ENCODE measurements at places on chromosomes 11 and 22.

GRCh38 chr22:24060375-24060788 lies 49.3 kb downstream of the CABIN1 start:
- H3K4me3 ChIP-seq, result no peak overlapping the region
- no peaks in the 10 kb centered on the region for H3K4me1 ChIP-seq
- no peaks in the 10 kb centered on the region for H3K27me3 ChIP-seq
- no peak for DNase-seq
- H3K36me3 ChIP-seq, result peaks cover 71% of the 10 kb centered on the region
- H3K27ac ChIP-seq, result no peak overlapping the region

- H3K4me3 ChIP-seq, result no peak within 1 kb of the TSS
- no peak within 1 kb of the TSS for H3K27ac ChIP-seq
- no peaks in the 10 kb centered on the region for H3K27me3 ChIP-seq
- H3K36me3 ChIP-seq, result no peaks in the 10 kb centered on the region
Observed at GRCh38 chr11:1852877-1853276, at the start of gene LSP1. LSP1 (plus strand) TSS chr11:1853084; CDS start chr11:1853145, 61 bp downstream.

DNA sequence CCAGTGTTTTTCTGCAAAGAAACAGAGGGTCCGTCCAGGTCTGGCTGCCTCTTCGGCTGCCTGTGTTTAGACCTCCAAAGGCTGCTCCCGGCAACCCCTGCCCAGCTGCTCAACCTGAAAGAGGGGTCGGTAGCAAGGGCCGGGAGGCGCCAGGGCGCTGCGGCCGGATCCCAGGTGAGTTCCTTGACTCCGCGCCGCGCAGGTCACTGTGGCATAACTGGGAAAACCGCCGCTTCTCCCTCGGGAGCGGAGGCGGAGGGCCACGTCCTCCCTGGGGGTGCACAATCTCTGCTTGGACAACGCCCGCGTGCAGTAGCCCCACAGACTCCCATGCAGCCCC lies 1.0 kb upstream of the BRSK2 start:
- H3K4me3 ChIP-seq, result peak overlapping the region; percentile 29
- H3K4me1 ChIP-seq, result no peaks in the 10 kb centered on the region
- H3K27me3 ChIP-seq, result peaks cover 18% of the 10 kb centered on the region
- no peaks in the 10 kb centered on the region for H3K36me3 ChIP-seq
- no peak for DNase-seq
- no peak overlapping the region for H3K27ac ChIP-seq

- no peaks in the 10 kb centered on the region for H3K4me1 ChIP-seq
- no peak overlapping the region for H3K4me3 ChIP-seq
- no peak for DNase-seq
- no peak overlapping the region for H3K27ac ChIP-seq
- H3K27me3 ChIP-seq, result no peaks in the 10 kb centered on the region
- H3K36me3 ChIP-seq, result no peaks in the 10 kb centered on the region
Observed at GRCh38 chr11:127670374-127671119, 670.0 kb upstream of the KIRREL3 start.

- DNase-seq, result no peak
- H3K36me3 ChIP-seq, result no peaks in the 10 kb centered on the region
- no peaks in the 10 kb centered on the region for H3K27me3 ChIP-seq
- H3K27ac ChIP-seq, result no peak overlapping the region
Observed at GRCh38 chr11:107473792-107474191, 16.2 kb upstream of the CWF19L2 start.

- no peaks in the 10 kb centered on the region for H3K27me3 ChIP-seq
- H3K27ac ChIP-seq, result no peak overlapping the region
- DNase-seq, result no peak
- H3K4me1 ChIP-seq, result peaks cover 18% of the 10 kb centered on the region
- no peak overlapping the region for H3K4me3 ChIP-seq
Observed at GRCh38 chr11:1864831-1865665, 12.2 kb downstream of the LSP1 start.
